ENCODE measurements at places on chromosomes 1 and 21.

- no peak for DNase-seq
These were observed 84.9 kb downstream of the LYST start for GRCh38 chr1:235781807-235782206.

- no peak for DNase-seq
These were observed 52.0 kb upstream of the COL11A1 start for GRCh38 chr1:103160281-103160680.

DNA sequence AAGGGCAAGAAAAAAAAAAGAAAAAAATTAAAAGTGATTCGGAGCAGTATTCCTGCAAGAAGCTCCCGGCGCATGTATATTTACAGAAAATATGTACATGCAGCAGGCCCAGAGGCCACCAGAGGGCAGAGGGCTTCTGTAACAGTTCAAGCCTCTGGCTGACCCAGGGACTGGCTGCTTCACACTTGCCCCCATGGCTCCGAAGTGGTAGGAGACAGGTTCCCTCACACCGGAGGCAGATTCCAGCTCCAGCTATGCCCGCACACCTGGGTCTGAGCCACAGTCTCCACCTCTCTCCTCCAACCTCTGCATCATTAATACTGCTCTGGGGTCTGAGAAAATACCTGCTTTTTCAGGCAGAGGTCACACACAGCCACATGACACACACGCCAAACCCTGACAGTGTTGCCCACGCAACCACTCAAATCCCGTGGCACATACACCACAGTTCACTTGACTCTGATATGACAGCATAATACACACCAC lies 2.2 kb upstream of the ARHGAP30 start:
- peak; percentile 68 for DNase-seq

DNA sequence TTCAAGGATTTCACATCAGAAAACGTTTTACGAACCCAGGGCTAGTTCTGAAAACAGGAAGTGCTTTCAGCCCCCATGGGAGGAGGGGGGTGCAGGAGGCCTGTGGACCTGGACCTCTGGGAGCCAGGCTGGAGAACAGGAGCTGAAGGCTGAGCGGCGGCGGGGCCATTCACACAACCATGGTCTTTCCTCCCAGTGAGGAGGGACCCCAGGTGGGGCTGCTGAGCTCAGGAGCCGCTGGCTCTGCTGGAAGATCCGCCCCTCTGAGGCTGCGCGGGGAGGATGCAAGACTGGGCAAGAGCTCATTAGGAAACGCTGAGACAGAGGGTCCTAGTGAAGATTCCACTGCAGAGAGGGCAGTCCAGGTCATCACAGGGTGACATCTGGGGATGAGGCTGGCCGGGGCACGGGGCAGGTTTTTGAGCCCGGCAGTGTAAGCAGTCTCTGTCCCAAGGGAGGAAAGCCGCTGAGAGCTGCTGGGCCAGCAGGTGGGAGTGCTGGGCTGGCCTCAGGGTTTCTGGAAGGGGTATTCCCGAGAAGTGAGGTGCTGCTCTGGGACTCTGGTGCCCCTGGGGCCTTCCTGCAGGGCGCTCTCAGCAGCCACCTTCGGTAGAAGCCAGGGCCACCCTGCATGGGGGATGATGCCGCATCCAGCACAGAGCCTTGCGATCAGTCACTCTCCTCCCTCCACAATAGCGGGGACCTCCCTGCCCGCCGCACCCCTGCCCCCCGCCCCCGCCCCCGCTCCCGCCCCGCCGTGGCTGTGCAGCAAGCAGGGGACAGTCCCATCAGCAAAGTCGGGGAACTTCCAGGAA lies 7.5 kb downstream of the MX2 start:
- peak; percentile 65 for DNase-seq

DNA sequence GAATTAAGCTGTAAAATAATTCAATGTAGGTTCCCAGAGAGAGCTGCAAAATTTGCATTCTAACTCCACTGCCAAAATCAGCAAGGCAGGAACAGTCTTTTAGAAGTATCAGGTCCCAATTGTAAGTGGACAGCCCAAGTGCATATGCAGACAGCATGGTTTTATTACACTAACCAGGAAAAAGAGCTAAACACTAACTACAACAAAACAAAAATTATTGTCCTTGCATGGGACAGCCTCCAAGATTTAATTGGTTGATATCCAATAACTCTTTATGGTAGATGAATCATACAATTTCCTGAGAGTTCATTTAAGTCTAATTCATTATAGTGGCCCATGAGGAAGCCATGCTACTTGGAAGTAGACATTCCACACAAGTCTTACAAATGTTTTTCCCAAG lies 154.3 kb upstream of the ZNF648 start:
- DNase-seq = no peak

DNA sequence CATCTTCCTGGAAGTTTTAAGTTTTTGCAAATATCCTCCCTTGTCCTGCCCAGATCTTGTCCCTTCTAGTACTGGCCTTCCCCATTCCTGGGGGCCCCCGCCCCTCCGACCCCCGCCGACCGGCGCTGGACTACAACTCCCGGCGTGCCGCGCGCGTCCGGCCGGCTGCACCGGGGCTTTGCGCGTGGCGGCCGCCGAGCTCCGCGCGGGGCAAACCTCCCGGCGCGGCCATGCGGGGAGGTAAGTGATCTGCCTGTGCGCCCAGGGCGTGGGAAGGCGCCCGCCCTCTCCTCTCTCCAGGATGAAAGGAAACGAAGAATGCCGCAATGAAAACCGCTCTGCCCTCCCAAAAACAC lies 3.2 kb upstream of the SAMD13 start:
- DNase-seq = peak; percentile 66
